Fibroblast of mammary gland (primary cell): ENCODE measurements at places on chromosomes 1 and 21.

DNA sequence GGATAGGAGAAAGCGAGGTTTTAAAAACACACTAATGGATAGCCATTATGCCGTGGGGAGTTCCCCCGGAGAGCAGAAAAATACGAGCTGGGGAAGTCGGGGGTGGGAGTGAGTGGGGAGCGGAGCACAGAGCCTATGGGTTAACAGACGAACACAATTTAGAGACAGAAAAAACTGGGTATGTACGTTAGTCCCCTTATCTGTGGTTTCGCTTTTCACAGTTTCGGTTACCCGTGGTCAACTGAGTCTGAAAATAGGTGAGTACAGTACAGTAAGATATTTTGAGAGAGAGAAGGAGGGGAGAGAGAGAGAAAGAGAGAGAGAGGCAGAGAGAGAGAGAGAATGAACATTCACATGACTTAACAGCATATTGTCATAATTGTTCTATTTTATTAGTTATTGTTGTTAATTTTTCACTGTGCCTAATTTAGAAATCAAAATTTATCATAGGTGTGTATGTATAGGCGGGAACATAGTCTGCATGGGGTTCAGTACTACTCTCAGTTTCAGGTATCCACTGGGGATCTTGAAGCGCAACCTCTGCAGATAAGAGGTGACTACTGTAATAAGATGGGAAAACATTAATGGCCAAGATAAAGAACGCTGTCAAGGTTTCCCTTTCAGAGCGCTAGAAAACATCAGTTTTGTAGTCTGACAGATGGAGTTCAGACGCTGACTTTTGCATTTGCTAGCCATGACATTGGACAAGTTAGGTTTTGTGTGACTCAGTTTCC lies 125.6 kb upstream of the LMO4 start:
- DNase-seq, result no peak

GRCh38 chr1:48869116-48869893 lies 92.6 kb upstream of the BEND5 start:
- DNase-seq, result peak; percentile 77

- DNase-seq, result peak; percentile 36
Measured at GRCh38 chr1:46806196-46807020, 7.6 kb downstream of the CYP4B1 start.

- no peak for DNase-seq
Measured at GRCh38 chr1:231099311-231099710, 59.3 kb upstream of the FAM89A start.

GRCh38 chr1:175630076-175630475 lies 113.3 kb downstream of the TNR start:
- no peak for DNase-seq

DNA sequence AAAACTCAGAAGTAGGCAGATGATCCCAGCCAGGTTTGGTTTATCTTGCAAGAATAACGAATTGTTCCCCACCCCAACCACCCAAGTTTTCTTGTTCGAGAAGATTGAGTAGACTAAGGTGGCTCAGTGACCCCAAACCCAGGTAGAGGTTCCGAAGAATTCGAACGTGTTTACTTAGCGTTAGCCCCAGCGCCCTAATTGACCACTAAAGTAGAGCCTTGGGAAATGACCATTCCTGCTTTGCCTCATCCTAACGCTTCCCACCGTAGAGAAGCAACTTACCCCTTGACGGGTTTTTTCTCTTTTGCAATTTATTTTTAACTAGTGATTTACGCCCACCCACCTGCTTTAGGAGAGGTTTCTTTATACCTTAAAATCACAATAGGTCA lies 870 bp downstream of the FBXO28 start:
- peak; percentile 22 for DNase-seq

- no peak for DNase-seq
Measured at GRCh38 chr1:67956116-67956515, 94.3 kb downstream of the DIRAS3 start.

DNA sequence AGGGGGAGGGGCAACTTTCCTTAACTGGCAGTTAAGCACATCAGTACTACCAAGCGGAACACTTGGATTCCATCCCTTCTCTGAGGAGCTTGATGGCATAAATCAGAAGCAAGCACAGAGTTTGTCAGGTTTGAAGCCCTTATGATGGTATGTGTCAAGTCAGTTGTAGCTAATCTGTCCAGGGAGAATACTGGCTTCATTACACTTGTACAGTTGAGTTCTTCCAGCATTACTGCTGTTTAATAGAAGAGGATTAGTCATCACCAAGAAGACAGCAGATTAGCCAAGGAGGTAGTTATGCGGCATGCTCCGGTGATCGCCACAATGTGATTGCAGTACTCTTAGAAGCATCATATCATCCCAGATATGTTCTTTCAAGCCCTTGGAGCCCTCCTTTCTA lies 2.1 kb upstream of the TDRD5 start:
- DNase-seq, result peak; percentile 11

DNA sequence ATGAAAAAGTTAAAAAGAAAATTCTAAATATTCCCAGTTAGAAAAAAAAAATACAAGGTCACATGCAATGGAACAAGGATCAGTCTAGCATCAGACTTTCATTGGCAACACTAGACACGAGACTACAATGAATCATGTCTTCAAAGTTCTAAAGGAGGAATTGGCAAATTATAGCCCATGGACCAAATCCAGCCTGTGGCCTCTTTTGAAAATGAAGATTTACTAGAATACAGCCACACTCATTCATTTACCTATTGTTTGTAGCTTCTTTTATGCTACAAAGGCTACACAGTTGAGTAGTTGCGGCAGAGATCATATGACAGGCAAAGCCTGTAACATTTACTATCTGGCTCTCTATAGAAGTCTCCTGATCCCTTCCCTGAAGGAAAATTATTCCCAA lies 71.4 kb downstream of the MRPL39 start:
- peak; percentile 19 for DNase-seq

- peak; percentile 91 for DNase-seq
Measured at GRCh38 chr1:51636764-51637522, 20.1 kb downstream of the OSBPL9 start.

DNA sequence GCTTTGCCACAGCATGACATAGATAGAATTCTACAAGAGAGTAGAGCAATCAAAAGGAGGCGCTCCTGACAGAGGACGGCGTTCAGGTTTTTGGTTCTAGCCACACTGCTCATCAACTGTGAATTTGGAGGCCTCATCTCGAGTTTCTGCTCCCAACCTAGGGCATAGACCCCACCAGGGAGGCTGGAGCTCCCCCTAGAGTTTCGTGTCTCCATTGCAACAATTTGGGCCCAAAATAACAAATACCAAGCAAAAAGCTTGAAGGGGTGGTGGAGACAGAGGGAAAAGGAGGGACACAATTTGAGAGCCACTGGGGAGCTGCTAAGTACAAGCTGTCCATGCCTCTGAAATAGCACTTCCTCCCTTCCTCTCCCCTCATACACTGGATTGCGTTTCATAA lies 297.0 kb downstream of the GPATCH2 start:
- peak; percentile 41 for DNase-seq

GRCh38 chr1:100565533-100565932 lies 27.6 kb downstream of the GPR88 start:
- no peak for DNase-seq

- no peak for DNase-seq
Measured at GRCh38 chr1:10735563-10736305, 60.7 kb downstream of the CASZ1 start.

DNA sequence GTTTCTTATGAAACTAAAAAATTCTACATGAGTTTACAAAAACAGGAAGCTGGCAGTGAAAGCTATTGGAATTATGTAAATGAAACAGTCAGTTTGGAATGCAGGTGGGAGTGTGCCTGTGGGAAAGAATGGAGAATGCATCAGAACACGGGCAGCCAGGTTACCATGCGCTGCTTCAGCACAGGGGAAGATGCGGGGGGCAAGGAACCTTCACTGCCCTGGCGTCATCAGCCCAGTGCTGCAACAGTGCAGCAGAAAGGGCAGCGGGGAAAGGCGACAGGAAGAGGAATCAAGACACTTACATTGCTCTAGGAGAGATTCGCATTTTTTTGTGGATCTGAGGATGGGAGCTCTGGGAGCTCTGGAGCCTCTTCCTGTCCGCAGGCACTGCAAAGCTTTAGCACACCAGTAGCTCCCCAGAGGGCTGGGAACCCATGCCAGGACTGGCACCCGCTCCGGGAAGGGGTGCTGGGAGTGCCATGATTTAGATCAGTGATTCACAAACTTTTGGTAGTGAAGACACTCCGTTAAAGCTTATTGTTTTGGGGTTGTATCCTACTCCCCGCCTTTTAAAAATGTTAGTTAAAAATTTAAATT lies 64.1 kb upstream of the WDR26 start:
- peak; percentile 60 for DNase-seq

- DNase-seq, result no peak
Measured at GRCh38 chr1:19063122-19063521, 106.6 kb upstream of the IFFO2 start.

DNA sequence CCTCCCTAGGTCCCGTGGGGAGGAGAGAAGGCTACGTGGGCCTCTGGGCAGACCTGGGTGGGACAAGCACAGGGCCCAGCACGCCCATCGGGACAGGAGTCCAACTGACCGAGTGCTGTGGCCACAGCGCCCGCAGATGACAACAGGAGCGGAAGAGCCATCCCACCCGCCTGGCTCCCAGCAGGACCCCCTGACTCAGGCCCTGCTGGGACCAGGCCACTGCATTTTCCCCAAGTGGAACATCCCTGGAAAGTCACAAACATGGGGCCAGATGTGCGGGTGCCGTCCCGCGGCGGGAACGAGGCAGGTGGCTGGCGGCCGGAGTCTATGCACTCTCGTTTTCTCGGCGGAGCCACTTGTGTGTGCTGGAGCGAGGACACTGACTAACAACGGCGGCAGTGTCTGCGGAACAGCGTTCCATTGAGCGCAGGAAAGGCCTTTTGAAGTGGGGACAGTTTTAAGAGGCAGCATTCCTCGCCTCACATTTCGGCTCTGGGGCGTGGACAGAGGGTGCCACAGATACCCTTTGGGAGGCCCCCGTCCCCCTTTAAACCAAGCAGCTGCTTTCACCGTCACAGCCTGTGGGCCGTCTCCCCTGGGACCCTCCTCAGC lies 93.7 kb upstream of the ARHGEF16 start:
- no peak for DNase-seq

DNA sequence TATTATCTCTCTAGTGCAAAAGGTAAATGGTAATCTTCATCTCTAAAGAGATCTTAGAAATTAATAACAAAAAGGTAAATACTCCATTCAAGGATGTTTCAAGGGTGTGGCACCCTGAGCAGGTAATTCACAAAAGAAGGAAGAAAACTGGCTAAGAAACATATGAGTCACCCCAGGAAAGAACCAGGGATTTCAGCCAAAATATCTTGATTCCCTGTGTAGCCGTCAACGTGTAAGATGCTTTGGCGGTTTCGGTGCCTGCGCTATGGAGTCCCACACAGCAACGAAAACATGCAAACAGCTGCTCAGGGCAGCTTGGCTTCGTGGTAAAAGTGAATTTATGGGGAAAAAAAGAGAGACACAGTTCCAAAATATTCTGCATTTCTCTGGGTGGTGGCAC lies 3.7 kb downstream of the ITGB2 start:
- no peak for DNase-seq

DNA sequence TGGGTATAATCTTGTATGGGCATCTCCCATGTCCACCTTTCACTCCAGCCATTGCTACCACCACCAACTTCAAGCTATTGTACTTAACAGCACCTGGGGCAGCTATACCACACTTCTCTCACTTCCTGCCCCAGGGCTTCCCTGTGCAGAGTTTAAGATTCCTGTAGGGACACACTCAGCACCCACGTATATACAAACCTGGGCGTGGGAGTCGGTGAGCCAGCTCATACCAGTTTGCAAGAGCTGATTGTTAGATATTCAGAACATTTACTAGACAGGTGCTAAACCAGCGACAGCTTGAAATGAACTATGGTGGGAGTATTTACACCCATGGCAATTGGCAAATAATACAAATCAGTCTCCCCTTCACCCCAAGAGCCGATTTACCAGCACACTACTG lies 114.8 kb upstream of the CSF3R start:
- no peak for DNase-seq

DNA sequence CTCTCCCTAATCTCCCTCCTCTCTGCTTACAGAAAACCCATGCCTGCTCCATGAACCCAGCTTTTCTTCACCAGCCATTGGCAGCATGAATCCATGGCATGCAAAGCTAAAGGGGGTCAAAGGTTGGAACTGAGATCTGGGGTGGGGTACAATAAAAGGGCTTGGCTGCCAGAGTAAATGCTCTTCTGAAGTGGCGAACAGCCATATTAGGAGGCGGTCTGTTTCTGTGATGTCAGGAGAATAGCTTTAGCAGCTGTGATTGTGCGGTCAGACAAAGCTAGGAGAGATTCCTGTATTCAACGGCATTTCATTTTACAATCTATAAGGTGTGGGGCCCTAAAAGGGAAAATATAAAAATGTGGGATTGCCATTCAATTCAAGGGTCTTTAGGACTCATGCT lies 71.7 kb upstream of the TMPRSS2 start:
- no peak for DNase-seq

GRCh38 chr21:25936776-25937175 lies 202.0 kb downstream of the GABPA start:
- DNase-seq, result peak; percentile 40

DNA sequence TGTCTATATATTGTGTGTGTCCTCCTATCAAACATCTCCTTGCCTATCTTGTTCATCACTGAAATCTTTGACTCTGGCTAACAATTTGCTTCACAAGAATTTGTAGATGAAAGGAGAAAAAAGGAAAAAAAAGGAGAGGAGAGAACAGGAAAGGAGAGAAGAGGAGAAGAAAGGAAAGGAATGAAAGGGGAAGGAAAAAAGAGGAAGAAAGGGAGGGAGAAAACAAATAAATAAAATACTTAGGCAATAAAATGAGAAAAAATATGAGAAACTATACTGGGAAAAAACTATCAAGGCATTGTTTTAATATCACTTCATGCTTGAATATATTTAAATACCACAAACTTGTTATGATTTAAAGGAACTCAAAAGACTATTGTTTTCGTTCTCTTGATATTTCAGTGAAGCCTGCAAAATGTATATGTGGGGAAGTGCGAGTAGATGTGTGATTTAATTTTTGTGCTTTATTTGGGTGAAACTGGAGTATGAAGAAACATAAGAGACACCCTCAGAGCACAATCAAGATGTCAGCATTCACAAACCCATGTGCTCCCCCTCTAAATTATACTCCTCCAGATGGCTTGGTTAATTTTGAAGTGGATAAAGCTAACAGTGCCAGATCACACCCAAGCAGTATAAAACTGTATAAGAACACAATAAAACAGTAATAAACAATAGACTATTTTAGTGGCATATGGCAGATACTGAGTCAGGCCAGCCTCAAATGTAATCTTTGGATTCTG lies 205.7 kb upstream of the SAMSN1 start:
- DNase-seq, result no peak

GRCh38 chr1:1440262-1441001 lies 4.9 kb downstream of the VWA1 start:
- DNase-seq, result no peak

DNA sequence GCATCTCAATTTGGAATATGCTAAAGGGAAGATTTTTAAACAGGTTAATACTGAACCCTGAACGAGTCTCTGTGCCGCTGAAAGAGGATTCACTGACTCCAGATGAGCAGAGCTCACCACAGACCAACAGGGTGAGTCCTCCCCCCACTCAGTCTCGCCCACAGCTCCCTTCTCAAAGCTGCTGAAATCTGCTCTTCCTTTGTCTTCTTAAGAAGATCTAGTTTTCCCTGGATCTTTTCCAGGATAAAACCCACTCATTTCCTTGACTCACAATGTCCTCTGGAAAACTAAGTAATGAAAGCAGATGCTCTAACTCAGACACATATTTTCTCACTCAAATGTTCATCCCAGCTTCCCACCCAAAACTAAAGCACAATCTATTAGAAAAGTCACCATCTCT lies 447.0 kb upstream of the PKN2 start:
- peak; percentile 79 for DNase-seq

- peak; percentile 71 for DNase-seq
Measured at GRCh38 chr1:21911205-21912001, 25.7 kb downstream of the HSPG2 start.
